T-helper 17 cell (primary cell): ENCODE measurements at places on chromosomes 11 and 22. TPM values are rescaled to one million over a fixed set of nuclear protein-coding genes. Genes with fewer than 3 reads are reported as not detected.

DNA sequence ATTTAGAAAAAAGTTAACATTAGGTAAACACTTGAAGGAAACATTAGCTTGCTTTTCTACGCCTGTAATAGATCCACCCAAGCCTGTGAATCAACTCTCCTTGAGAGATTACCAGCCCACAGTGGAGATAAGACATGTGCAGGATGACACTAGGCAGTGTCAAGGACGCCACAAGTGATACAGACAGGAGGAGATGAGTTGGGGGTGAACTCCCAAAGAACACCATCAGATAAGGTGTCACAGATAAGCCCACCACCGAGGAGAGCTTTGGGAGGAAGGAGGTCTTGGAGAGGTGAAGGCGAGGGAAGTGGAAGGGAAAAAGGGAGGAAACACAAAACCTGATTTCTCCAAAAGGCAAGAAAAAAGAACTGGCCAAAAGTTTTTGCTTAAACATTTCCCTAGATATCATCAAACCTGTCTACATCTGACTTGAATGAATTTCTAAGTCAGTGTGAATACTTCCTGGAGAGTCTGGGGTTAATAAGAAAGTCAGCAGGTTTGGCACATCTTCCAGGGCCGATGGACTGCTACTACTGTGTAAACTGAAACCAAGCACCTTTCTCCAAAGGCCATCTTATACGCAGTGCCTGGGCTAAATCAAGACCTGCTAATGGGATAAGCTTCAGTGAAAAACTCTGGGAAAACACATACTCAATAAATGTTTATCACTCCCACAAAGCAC lies 15.5 kb downstream of the CLTCL1 start:
- DNase-seq: no peak

- no peak for DNase-seq
Measured at GRCh38 chr11:77206264-77207018, 78.4 kb downstream of the MYO7A start.

DNA sequence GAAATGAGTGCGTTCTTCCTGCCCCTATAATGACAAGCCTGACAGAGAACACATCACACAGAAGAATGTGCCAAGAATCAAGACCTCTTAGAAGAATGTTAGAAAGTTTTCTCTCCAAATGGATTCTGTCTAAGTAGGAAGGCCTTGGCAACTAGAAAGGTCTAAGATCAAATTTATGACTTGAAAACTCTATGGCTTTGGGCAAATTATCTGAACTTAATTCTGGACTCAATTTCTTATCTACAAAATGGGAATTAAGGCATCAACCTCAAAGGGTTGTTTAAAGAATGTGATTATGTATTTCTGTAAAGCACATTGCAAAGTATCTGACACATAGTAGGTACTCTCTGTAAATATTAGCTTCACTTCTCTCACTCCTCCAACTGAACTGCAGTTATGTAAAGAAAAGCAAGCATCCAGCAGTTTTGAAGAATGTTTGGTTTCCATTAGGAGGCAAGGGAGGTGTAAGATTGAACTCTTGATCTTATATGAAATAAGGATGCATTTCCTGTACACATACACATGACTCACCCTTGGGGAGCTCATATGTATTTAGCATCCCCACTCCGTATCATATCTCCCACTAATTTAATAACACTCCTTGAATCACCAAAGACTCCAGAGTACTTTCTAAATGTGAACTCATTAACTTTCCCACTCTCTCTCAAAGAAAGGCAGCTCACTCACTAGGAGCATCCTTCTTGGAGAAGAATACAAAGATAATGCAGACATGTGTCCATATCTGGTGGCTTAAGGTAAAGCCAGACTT lies 77.6 kb downstream of the ETS1 start:
- no peak for DNase-seq

DNA sequence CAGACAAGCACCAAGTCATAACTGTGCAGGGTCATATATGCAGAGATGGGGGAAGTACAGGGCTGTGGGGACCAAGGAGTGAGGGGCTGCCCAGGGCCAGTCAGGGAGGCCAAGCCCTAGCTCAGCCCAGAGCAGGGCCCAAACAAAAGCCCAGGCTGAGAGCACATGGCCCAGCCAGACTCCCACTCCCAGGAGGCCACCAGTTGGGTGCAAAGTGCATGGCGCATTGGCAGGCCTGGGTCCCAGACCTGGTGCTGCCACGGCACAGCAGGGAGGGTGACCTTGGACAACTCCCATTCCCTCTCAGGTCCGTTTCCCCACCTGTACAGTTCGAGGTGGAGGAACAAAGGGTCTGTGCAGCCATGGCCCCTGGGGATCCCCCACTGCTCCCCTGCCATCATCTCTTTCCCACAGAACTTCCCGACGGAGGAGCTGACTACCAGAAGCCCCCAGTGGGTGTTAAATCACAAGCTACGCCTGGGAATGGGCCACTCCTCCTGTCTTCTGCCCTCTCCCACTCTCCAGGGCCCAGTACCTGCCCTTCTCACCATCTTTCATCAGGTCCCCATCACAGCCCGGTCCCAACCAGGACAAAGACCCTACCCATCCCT lies 608 bp downstream of the NIPSNAP1 start:
- no peak for DNase-seq

USP2 gene
- 5.2 TPM for total RNA-seq

LDLRAD3 gene
- 0.42 TPM for total RNA-seq

DNA sequence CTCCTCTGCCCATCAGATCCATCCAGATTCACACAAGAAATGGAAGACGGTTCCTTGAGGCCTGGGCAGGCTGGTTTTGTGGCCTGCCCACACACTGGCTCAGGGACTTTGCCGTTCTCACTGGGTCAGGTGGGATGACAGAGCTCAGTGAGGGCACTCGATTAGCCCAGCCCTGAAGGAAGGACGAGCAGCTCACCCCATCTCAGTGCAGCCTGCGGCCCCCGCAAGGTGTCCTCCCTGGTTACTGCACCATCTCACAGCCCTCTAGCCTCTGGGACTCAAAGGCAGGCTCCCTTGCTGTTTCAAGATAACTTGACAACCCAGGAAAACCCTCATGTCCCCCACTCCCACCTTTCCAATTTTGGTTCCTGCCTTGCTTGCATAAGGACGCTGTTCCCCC lies 4.2 kb downstream of the SLC16A8 start:
- DNase-seq: no peak

OPCML gene
- not detected for total RNA-seq

- no peak for DNase-seq
Measured at GRCh38 chr22:37230673-37231405, 13.2 kb downstream of the RAC2 start.

APOBEC3H gene
- 4.4 TPM for total RNA-seq

GRCh38 chr22:45312415-45312814 lies 2.7 kb downstream of the FAM118A start:
- DNase-seq: no peak

DNA sequence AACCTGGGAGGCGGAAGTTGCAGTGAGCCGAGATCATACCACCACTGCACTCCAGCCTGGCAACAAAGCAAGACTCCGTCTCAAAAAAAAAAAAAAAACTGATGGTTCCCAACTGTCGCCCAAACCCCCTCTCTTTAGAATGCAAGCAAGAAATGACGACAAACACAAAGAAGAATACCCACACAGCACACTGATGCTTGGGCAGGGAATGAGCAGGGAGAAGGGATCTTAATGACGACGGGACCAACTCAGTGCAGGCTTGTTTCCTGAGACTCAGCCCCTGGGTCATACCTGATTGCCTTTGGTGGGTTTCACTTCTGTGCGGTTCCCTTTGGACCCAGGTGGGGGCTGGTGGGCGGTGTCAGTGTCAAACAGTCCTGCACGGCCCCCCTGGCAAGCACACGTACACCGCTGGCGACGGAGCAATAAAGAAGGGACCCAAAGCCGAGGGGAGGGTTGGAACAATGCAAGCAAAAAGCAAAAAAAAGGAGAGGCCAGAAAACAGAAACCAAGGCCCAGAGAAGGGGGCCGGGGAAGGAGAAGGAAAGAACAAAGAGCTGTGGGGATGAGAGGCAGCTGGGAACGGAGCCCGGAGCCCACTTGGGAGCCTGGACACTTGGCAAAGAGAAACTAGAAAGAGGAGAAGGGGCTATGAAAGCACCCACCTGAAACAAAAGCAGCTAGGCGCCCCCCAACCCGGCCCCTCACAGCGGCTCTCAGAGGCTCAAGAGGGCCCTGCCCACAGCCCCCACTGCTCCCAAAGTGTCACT lies 99.6 kb downstream of the CELSR1 start:
- no peak for DNase-seq

DNA sequence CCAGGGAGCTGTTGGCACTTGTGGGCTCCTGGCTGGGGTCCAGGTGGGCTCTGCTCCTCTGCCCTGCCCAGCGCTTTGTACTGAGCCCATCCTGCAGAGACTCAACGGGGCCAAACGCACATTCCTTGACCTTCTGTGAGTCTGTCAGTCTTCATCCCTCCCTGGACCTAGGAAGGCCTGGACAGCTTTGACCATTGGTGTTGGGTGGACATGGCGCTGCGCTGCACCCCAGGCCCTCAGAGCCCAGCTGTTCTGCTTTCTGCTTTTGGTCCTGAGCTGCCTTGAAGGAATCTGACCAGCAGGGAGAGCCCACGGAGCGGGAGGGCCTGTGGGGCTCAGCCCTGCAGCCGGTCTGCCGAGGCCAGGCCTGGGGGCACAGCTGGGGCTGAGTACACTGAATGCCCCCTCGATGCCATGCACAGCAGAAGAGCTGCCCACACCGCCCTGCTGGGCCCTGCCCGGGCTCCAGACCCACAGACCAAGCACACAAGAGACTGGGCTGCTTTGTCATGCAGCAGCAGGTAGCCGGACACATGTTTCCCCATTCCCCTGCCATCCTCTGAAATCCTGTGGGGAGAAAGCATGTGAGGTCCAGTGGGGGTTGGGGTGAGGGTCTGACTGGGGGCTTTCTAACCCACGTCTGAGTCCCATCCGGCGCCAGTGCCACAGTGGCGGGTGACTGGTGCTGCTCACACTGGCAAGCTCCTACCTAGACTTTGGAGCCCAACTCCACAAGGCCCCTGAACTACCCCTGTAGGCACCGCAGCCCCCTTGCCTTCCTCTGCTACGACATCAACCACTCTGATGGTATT lies 24.1 kb upstream of the CCDC188 start:
- DNase-seq: no peak

- DNase-seq: no peak
Measured at GRCh38 chr22:49198705-49199084, 629.0 kb downstream of the BRD1 start.

RIN1 gene
- total RNA-seq: 1.9 TPM

DGCR2 gene
- 37.7 TPM for total RNA-seq

DNA sequence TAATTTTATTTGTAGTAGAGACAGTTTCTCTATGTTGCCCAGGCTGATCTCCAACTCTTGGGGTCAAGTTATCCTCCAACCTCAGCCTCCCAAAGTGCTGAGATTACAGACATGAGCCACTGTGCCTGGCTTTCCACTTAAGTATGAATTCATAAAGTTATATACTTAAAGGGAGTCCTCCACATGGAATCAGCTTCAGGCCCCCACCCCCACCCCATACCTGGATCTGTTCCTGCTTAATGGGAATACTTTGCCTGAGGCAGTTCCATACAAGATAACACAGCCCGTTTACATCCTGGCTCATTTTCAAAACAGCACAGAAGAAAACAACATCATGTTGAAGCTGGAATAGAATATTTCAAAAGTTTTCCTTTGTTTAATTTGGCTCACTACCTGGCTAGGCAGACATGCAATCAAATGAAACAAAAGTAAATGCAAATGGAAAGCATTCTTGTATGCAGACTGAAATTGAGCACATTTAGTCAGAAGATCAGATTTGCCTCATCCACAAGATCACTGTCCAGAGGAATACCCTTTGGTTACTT lies 82.4 kb downstream of the FAT3 start:
- DNase-seq: no peak

GRM5 gene
- not detected for total RNA-seq
